ENCODE measurements at places on chromosomes 7 and 10.

GRCh38 chr7:127635659-127636285 is 16.2 kb upstream of the SND1 start:
- DNase-seq, result peak; percentile 17

GRCh38 chr7:64863021-64863420 is 40.1 kb upstream of the ZNF273 start:
- no peak for DNase-seq

DNA sequence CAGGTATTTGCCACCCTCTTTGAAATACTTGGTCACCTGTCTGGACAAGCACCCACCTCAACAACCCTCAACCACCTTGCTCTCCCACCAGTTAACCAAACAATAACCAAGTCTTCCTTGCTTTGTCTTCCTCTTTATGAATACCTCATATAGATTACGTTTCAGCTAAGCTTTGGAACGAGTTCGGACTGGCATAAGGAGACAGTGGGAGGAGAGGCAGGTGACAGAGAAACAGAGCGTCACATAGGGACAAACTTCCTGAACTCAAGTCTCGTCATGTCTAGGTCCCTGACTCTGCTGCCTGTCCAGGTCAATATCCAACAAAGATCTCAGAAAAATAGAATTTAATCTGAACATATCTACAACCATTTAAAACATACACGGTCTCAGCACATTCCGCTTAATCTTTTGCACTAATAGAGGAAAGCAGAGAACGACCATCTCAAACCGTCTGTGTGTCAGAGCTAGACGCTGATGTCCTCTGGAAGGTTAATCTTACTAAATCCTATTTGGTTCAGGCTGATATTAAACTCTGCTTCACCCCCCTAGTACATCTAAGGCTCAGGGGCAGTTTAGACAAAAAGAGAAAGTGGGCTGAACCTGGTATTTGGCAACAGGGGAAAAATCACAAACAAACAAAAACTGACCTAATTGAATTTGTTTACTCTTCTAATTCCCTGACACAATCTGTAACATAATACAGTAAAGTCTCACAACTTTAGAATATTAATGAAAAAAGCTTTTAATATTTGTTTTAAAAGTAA is 26.4 kb upstream of the SVOPL start:
- DNase-seq, result peak; percentile 25

DNA sequence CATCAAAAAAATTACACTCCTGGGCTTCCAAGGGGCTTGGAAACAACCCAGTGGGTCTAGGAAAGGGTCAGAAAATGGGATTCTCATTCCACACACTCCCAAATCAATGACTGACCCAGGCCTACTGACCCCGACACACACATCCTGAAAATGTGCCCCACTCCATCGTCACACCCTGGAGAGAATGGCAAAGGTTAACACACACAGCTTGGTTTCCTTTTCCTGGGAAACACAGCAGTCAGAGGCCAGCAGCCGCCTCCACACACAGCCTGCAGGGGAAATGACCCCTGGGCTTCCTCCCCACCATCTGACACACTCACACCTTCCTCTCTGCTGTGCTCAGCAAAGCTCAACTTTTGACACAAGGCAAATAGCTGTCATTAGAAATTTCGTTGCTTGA is 42.9 kb downstream of the SH3PXD2A start:
- DNase-seq, result peak; percentile 59

- no peak for DNase-seq
These were observed 37.6 kb downstream of the PPIF start for GRCh38 chr10:79384773-79385391.

- no peak for DNase-seq
These were observed 63.8 kb upstream of the SMNDC1 start for GRCh38 chr10:110368556-110368955.

- DNase-seq, result no peak
These were observed 70.6 kb downstream of the CDK6 start for GRCh38 chr7:92765725-92766124.

DNA sequence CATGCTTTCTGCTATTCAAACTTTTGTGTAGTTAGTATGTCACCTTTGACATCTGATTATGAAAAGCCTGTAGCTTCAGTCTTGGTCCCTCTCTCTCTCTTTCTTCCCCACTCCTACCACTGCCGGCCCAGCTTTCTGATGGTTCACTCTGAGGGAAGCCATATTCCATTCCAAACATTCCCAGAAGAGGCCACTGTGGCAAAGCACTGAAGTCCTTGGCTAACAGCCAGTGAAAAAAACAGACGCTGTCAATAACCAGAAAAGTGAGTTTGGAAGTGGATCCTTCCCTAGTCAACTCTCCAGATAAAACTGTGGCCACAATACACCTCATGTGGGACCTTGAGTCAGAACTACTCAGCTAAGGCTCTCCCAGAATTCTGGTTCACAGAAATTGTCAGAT is 950.7 kb upstream of the PHF14 start:
- peak; percentile 1 for DNase-seq

- peak; percentile 38 for DNase-seq
These were observed 25.4 kb upstream of the ELN start for GRCh38 chr7:74002474-74003017.

DNA sequence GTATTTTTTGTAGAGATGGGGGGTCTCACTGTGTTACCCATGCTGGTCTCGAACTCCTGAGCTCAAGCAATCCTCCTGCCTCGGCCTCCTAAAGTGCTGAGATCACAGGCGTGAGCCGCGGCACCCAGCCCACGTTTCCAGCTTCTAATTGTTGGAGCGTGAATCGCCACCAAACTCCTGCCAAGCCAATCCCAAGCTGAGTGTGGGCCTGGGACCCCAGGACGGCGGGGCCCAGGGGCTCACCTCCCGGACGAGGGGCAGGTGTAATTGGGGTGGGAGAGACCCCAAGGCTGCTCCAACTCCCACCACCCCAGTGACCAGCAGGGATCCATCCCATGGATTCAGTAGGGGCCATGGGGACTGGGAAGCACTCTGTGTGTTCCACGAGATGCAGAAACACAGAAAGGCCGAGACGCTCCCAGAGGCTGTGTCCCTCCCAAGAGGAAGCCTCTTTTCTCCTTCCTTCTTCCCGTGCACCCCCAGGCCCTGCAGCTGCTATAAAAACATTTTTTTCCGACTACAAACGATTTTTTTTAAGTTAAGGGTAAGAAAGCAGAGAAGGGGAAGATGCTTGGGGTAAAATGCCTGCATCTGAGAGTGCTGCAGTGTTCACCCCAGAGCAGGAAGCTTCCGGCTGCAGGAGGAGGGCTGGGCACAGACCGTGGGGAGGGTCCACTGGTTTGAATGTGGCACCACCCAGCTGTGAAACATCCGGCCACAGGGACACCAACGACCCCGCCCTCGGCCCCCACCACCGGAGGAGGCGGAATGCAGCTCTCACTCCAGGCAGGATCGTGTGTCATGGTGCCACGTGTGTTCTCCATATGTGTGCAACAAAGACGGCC is 76.5 kb downstream of the MICALL2 start:
- no peak for DNase-seq

GRCh38 chr10:1408651-1409367 is 328.5 kb downstream of the ADARB2 start:
- no peak for DNase-seq

DNA sequence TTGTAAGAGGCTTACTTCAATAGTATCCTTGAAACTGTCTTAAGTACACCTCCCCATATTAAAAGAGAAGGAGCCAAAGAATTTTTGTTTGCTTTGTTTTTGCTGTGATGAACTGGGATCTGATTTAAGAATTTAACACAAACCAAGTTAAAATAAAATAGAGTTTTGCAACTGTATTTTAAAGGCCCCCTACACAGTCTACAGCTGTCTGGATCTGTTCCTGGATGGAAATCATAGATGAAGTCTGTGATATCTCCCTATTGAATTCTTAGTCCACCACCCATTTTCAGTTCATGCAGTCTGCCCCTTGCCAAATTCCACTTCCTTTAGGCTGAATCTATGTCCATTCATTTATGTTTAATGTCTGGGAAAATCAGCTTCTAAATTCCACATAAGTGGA is 169.8 kb upstream of the MEOX2 start:
- DNase-seq, result no peak

DNA sequence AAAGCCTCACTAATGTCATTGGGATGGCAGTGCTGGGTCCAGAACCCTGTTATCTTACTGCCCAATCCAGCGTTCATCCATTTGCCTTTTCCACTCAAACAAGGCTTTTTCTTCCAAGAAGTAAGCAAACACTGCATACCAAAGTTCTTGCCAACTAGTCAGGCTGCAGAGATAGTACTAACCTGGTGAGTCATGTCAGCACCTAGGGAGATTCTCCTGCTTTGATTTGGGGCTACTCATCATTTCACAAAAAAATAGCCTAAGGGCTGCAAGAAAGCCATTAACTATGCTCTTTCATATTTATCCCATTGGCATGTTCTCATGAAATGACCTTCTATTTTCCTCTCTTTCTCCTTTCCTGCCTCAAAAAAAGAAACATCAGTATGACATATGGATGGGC is 142.6 kb downstream of the TWIST1 start:
- no peak for DNase-seq

- no peak for DNase-seq
These were observed 292.1 kb downstream of the THSD7A start for GRCh38 chr7:11539853-11540252.

GRCh38 chr10:20988357-20988983 is 91.4 kb upstream of the NEBL start:
- DNase-seq, result no peak

DNA sequence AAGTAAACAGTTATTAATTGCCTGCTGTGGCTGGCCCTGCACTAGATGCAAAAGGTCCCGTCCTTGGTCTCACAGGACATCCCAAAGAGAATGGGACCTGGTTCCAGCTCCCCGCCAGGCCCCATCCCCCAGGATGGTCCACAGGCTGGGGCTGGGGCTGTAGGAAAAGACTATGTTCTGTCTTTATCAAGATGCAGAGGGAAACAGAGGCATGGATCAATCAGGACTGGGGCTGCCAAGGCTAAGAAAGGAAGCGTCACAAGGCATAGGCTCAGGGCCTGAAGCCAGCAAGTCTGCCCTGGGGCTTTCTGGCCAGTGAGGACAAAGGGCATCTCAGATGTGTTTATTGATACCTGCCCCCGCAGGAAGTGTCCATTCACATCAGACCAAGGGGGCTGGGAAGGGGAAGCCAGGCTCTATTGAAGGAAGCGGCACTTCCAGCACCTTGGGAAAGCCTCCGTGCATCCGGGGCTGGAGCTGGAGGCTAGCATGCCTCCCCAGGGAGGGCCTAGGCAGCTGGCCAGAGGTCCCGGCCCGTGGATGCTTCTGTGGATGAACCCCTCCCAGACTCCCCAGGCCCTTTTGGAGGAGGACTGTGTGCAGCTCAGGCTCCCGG is 5.8 kb downstream of the VSIR start:
- DNase-seq, result peak; percentile 89

GRCh38 chr7:65404020-65404419 is 30.4 kb downstream of the ZNF92 start:
- no peak for DNase-seq

- DNase-seq, result no peak
These were observed 236.6 kb upstream of the MYO3A start for GRCh38 chr10:25697412-25697811.

- DNase-seq, result no peak
These were observed 17.3 kb downstream of the SYPL1 start for GRCh38 chr7:106094780-106095179.

DNA sequence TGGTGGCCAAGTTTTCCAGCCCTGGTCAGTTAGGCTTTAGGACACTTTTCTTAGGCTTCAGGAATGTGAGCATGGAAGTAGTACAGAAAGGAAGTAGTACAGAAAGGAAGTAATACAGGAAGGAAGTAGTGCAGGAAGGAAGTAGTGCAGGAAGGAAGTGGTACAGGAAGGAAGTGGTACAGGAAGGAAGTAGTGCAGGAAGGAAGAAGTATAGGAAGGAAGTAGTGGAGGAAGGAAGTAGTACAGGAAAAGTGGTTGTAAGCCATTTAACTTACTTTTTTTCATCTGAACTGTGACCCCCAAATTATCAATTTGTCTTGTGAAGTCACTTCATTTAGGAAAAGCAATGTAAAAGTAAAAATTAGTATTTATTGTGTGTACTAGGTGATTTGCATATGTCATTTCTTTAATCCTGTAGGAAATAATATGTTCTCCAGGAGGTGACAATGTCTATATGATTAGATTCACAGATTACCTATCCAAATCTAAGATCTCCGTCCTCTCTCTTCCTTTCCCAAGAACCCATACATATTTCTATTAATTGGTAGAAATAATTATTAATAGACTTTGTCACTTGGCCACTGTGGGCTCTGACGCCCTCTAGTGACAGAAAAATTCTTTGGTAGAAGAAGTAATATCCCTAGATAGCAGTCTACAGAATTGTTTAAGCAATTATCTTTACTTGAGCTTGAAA is 3.9 kb upstream of the FAS start:
- DNase-seq, result peak; percentile 71

GRCh38 chr10:24313283-24313682 is 104.3 kb downstream of the KIAA1217 start:
- DNase-seq, result no peak

GRCh38 chr7:70034999-70035398 is 436.7 kb downstream of the AUTS2 start:
- no peak for DNase-seq

DNA sequence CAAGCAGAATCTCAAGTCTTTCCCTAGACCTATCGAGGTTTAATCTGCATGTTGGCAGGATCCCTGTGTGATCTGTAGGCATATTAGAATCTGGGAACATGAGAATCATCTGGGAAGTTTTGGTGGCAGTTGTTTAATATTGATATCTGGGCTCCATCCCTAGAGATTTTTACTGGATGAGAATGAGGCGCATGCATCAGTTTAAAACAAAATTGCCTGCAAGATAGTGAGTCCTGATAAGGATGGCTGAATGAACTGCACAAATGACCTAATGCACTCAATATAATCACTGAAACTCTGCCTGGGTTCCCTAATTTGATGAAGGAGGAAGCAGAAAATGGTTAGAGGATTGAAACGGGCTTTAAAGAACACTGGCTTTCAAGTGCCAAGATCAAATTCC is 218.0 kb downstream of the FGFR2 start:
- no peak for DNase-seq

DNA sequence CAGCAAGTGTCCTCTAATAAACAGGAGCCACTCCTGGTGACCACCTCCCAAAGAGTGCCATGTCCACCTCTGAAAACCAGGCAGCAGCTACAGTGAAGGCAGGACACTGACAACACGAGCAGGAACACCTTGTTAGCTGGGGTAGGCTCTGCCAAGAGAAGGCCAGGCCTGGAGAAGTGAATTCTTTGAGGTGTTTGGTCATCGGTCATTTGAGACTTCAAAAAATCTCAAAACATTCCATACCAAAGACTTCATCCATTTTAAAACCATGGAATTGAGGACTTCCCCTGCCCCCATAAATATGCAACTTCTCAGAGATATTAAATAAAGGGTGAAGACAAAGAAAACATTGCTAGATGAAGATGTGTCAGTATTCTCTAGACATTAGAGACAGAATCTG is 28.4 kb upstream of the OPALIN start:
- no peak for DNase-seq
